ENCODE measurements at places on chromosomes 2 and 18.
A peak's percentile ranks its signal among the peaks of the same experiment; 100 is the strongest.

DNA sequence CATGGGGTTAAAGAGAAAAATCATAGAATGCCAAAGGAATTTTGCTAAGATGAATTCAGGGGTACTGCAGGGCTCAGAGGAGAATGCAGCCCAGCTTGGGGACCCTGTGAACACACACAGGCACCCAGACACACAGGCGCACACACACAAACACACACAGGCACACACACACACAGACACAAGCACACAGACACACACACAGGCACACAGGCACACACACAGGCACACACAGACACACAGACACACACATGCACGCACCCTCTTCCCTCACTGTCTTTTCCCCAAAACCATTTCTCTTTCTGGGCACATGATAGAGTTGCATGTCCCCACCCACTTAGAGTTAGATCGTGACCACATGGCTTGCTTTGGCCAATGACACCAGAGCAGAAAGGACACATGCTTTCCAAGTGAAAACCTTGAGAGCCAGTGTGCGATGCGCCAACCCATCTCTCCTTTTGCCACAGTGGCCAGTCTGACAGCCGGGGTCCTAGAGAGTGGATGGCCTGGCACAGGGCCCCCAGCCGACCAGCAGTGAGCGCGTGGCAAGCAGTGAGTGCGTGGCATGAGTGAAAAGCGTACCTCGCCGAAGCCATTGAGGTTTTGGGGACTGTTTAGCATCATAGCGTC, 163.3 kb downstream of the KLHL29 start:
- no peak for DNase-seq

- DNase-seq: peak; percentile 18
Measured at GRCh38 chr2:197804758-197805714, 643 bp downstream of the PLCL1 start.

DNA sequence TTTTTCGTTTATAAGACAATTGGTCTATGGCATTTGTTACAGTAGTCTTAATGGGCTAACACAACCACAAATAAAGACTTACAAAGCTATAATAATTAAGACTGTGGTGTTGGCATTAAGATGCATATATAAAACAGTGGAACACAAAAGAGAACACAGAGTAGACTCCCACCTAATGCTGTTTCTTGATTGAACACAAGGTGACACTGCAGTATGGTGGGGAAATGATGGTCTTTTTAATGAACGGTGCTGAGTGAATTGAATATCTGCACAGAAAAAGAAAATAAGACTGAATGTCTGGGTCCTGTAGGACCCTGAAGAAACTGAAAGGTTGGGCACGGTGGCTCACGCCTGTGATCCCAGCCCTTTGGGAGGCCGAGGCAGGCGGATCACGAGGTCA, 1136.6 kb upstream of the NXPH2 start:
- no peak for DNase-seq

GRCh38 chr2:73202156-73203054, at the start of gene NOTO:
Gene NOTO (plus strand): TSS chr2:73202574. CDS start chr2:73202667, 93 bp downstream.
- no peak for DNase-seq

- no peak for DNase-seq
Measured at GRCh38 chr2:187349326-187349944, 98.6 kb downstream of the CALCRL start.

GRCh38 chr2:216017365-216017764, 4.0 kb upstream of the MREG start:
- DNase-seq: no peak

GRCh38 chr2:223203971-223204929, 152.3 kb downstream of the KCNE4 start:
- DNase-seq: no peak

DNA sequence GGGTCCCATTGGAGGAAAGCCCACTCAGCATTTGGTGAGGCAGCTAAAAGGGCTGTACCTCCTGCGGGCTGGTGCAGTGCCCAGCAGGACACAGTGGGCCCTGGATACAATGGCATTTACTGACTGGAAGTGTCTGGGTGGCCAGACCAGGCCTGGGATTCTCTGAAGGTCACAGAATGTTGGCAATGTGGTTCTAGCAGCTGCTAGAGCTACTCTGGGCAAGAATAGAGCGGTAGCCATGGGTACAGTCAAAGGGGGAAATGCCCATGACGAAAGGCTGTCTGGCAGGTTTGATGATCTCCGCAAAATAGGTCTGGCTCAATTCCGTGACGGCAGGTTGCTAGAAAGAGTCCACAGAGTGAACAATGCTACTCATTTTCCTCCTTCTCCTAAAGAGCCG, 241.8 kb downstream of the AFF3 start:
- no peak for DNase-seq

- DNase-seq: no peak
Measured at GRCh38 chr2:156472686-156473085, 36.5 kb downstream of the GPD2 start.
